ENCODE measurements at places on chromosomes 3 and 15.

DNA sequence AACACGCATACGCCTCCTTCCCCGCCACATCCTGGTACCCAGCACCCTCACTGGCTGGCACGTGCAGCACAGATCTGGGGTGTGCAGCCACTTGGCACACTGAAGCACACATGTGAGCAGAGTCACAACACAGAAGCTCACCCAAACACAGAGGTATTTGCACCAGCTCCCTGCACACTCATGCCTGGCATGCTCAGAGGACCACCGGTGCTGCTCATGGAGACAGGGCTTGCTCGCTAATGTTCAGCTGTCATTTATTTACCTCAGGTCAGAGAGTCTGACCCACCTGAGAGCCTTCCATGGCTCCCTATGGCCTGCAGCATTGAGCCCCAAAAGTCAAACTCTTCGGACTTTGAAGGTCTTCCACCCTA lies 70.4 kb downstream of the ADAMTS7 start:
- no peak for DNase-seq

DNA sequence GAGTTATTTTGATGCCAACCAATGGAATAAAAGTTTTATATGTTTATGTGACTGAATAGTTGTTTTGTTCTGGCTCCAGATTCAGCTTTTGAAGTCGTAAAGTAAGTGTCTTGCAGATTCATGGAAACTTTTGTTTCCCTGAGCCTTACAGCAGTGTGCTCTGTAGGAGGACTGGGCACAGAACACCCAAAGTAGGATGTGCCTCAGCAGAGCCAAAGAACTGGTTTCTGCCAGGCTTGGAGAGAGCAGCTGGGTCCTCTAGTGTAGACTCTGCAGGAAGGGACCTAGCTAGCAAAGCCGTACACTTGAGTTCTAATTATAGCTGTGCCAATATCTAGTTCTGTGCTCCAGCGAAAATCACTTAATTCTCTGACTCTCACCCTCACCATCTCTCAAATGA lies 261.2 kb upstream of the DNAJC19 start:
- no peak for DNase-seq

DNA sequence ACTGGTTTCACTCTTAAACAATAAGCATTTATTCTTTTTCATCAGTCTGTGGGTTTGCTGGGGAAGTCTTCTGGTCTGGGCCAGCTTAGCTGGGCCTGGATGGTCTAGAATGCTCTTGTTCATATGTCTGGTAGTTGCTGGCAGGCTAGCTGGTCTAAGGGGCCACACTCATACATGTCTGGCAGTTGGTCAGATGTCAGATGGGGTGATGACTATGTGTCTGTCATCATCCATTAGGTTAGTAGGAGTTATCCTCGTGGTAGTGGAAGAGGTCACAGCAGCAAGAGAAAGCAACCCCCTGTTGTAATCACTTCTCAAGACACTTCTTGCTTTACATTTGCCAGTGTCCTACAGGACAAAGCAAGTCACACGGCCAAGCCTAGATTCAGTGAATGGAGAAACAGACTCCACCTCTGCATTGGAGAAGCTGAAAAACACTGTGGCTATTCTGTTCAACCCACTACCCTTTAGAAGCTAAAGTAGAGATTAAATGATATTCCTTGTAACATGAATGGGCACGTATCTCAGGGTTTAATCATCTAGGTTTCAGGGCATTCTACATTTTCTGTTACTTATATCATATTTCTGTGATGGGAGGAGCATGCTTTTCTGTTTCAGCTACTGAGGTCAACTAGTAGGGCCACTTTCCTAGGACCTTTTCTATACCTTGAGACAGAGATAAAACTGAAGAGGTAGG lies 5.5 kb upstream of the ARID3B start:
- no peak for DNase-seq

DNA sequence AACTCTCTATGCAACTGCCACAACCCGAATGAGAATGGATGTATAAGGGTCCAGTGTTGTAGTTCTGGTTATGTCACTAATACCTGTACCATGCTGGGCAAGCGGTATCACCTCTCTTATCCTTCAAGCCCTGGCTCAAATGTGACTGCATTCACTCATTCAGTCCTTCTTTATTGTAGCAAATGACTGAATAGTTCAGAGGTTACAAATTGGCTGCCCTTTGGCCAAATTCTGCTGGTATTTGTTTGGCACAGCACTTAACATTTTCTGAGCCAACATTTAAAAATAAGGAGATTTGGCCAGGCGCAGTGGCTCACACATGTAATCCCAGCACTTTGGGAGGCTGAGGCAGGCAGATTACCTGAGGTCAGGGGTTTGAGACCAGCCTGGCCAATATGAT lies 47.5 kb downstream of the DLEC1 start:
- no peak for DNase-seq

DNA sequence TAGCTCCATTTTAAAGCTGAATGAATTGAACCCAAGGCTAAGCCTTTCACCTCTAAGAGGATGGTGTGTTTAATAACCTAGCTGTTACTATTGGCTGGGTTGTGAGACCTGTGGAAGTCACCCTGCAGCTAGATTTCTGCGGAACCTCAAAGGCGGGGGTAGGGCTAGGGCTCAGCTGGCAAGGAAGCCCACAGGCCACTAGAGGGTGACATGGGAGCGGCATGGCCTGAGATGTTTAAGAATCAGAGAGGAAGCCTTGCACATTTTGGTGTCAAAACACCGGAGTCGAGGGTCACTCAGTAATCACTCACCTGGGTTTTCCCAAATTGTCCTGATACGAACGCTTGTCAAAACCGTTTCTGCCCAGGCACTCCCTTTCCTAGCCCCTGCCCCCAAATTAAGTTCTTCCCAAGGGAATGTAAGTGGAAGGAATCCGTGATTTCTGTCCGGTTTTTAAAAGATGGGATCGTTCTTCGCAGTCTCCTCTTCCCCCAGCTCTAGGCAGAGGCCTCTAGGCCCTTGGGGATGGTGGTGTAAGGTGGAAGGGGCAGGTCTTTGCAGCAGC lies 3.8 kb upstream of the ACAD9 start:
- no peak for DNase-seq

DNA sequence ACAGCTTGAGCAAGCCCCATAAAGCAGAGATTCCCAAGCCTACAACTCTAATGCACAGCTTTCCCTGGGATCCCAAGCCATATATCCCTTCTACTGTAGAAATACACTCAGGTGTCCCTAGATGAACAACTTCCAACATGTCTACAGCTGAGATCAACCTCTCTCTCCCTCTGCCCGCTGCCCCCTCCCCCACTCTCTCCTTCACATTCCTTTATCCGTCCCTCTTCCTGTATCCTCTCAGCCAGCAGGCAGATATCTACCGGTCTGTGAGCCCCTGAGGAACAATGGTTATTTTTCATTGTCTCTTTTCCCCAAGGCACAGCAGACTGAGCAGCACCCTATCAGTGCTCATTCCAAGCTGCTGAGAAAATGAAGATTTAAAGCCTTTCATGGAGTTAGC lies 138.6 kb downstream of the SUCLG2 start:
- DNase-seq = no peak

GRCh38 chr3:119018690-119019463 lies 15.8 kb downstream of the IGSF11 start:
- no peak for DNase-seq

GRCh38 chr3:9947025-9947995 lies 4.9 kb downstream of the PRRT3 start:
- peak; percentile 26 for DNase-seq

GRCh38 chr3:99167071-99167470 lies 265.6 kb upstream of the DCBLD2 start:
- no peak for DNase-seq

DNA sequence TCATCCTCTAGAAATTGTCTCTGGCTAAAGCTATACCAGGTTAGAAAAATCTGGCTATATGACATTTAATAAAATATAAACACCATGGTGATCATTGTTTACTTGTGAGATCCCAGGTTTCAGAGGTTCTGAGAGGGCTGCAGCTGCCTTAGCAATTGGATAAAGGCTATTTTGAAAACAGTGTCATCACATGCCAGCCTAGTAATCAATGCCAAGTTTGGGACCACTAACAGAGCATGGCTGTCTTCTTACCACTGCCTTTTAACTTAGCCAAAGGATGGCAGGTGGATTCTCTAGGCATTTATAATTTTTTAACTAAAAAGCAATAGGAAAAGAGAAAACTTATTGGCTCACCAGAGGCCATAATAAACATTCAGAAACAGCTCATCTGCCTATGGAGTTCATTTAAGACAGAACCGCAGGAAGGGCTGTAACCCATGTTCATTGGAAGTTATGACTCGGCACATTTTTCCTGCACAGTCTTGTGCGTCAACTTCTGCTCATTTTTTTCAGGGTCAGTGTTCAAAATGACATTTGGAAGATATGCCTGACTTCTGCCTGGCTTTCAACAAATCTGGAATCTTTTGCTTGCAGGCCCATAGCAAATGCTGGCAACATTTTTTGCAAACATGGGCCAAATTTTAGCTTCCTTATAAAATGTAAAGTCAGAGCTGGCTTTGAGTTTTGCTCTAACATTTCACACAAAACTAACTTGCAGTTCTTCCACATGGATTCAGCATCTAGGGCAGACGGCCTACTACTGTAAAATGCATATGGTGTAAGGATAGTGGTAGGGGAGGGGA lies 476.0 kb upstream of the TBL1XR1 start:
- no peak for DNase-seq

GRCh38 chr3:142987707-142988106 lies 13.7 kb upstream of the U2SURP start:
- no peak for DNase-seq

GRCh38 chr3:65778968-65779367 lies 259.8 kb downstream of the MAGI1 start:
- DNase-seq = no peak

DNA sequence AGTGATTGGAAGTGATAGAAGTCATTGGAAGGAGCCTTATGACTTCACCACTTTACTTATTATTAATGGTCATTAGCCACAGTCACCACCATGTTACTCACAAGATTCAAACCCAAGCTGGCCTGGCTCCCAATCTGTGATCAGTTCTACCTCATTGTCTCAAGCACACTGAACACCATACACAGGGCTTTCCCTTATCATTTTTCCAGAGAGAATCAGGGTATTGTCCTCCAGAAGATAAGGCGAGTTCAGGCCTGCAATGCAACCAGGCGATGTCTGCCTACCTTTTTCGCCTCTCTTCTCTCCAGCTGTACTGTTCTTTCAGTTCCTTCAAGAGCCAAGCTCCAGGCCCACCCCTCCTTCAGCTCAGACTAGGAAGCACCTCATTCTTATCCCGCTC lies 24.9 kb downstream of the EMC7 start:
- no peak for DNase-seq

DNA sequence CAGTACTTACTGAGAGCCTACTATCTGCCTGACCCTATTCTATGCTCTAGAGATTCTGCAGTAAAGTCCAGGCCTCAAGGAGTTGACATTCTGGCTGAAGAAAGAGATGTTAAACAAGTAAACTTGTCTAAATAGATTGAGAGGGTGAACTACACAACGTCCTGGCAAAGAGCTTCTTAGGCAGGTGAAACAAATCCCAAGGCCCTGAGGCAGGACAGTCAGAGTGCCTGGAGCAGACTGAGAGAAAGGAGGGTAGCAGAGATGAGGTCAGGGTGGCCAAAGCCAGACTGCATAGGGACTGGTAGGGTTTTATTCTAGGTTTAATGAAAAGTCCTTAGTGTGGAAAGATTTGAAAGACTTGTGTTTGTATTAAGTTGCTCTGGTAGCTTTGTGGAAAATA lies 84.5 kb upstream of the ATP11B start:
- no peak for DNase-seq

- no peak for DNase-seq
Measured at GRCh38 chr3:132978464-132978863, 59.7 kb upstream of the TMEM108 start.

GRCh38 chr3:85594676-85595075 lies 635.9 kb downstream of the CADM2 start:
- DNase-seq = no peak

- peak; percentile 2 for DNase-seq
Measured at GRCh38 chr3:113948015-113948917, 453 bp downstream of the ZDHHC23 start.

DNA sequence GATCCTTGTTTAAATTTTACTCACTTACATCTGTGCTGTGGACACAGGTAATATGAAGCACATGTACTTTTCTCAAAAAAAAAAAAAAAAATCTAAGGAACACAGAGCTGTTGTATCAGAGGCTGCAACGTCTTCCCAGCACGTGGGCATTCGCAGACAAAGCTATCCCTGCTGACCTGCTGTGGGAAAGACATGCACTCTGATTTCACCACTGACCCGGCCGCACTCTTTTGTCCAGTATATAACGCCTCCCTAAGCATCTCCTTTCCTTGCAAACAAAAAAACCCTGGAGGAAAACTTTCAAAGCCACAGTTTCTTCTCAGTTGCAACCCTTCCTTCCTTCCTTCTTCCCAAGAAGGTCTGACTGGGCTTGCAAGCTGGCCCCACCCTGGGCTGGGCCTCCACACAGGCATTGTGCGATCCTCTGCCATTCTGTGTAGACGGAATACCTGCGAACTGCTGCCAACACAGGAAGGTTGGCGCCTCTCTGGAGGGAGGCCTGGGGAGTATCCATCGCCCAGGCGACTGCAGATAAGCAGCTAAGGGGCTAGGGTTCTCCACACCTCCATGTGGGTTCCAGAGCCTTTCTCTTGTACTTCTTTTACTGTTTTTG lies 50.8 kb downstream of the SLC12A8 start:
- DNase-seq = no peak

DNA sequence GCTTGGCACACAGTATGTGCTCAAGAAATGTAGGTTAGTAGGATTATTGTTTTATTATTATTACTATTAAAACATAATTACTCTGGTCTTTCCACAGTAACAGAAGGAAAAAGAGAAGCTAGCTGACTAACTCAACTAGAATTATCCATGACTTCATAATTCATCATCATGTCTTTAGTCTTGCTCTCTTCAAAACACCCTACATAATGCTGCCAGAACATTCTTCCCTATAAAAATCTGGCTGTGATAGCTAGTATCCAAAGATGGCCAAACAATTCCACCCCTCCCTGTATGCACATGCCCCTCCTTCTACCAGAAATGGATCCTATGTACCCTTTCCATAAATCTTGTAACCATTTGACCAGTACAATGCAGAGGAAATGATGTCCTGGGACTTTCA lies 48.8 kb upstream of the SRGAP3 start:
- DNase-seq = no peak

GRCh38 chr15:43514241-43515057 lies 3.0 kb upstream of the MAP1A start:
- peak; percentile 8 for DNase-seq

DNA sequence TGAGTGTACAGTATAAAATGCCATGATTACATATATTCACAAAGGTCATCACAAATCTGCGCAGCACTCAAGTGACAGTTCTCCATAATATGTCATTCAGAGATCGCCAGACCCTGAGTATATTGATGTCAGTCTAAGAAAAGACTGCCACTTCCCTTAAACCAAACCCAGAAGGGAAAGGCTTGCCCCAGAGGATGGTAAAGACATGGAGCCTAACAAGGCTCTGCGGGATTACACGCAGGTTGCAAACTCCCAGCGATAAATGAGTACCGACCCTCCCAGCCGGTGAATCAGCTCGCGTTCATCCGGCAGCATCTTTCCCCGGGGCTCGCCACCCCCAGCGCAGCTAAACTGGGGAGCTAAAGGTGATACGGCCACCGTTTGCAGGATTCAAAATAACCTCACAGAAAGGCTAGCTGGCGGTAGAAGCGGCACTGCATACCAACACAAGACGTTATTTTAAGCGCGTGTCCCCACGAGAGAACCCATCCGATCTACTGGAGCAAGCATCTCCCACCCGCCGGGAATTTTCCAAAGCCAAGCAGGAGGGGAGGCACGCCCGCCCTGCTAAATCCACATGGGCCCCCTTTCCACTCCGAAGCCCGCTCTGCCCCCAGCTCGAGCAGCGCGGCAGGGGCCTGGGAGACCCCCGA lies 643 bp downstream of the MYO5A start:
- no peak for DNase-seq
